ENCODE measurements at places on chromosomes 6 and 20.
A peak's percentile ranks its signal among the peaks of the same experiment; 100 is the strongest.

GRCh38 chr6:169702840-169703246, 917 bp downstream of the C6orf120 start:
- DNase-seq, result no peak

- no peak for DNase-seq
Measured at GRCh38 chr6:50102676-50103075, 52.9 kb upstream of the DEFB112 start.

- no peak for DNase-seq
Measured at GRCh38 chr20:31678389-31679356, 41.0 kb downstream of the COX4I2 start.

DNA sequence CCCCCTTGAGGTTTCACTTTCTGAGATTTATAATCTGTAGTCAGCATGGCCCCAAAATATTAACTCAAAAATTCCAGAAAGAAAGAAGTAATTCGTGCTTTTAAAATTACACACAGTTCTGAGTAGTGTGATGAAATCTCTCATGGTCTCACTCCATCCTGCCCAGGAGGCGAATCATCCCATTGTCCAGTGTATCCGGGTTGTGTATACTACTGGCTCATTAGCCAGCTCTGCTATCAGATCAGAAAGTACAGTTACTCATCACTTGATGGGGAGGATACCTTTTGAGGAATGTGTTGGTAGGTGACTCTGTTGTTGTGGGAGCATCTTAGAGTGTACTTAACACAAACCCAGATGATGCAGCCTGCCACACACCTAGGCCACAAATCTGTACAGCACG, 65.2 kb downstream of the CDC5L start:
- no peak for DNase-seq

DNA sequence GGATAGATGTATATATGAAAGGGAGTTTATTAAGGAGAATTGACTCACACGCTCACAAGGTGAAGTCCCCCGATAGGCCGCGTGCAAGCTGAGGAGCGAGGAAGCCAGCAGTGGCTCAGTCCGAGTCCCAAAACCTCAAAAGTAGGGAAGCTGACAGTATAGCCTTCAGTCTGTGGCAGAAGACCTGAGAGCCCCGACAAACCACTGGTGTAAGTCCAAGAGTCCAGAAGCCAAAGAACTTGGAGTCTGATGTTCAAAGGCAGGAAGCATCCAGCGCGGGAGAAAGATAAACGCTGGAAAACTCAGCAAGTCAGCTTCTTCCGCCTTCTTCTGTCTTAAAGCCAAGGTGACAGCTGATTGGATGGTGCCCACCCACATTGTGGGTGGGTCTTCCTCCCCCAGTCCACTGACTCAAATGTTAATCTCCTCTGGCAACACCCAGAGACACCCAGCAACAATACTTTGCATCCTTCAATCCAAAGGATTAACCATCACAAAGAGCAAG, 102.6 kb upstream of the GJE1 start:
- no peak for DNase-seq

- DNase-seq, result no peak
Measured at GRCh38 chr6:163599684-163600083, 185.2 kb downstream of the QKI start.

DNA sequence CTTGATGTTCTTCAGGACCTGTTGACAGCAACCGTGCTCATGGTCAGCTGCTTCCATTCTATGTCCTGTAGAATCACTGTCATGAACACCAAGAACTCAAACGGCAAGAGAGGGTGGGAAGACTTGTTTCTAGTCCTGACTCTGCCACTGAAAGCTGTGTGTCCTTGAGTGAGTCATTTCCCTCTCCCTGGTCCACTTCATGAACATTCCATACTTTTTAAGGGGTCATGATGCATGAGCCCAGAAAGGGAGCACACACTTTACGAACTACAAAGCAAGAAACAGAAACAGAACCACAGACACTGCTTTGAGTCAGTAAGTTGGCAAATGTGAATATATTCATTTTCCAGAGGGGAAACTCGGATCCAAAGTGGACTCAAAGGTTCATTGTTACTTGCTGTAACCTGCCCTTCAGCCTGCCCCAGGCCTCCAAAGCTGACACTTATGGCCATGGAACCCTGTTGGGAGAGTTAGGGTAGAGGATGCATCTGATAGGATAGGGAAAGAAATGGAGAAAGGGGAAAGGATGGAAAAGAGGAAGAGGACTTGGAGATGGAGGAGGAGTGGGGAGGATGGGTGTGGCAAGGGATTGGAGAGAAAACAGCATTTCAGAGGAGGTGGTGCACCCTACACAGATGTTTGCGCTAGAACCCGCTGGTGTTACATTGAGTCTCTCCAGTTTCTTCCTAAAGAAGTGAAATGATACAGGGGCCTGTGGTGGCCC, 129.8 kb downstream of the FOXO3 start:
- DNase-seq, result no peak

- DNase-seq, result no peak
Measured at GRCh38 chr6:48542191-48542590, 431.2 kb upstream of the PTCHD4 start.

GRCh38 chr6:149213829-149214228, 103.7 kb upstream of the TAB2 start:
- DNase-seq, result no peak

DNA sequence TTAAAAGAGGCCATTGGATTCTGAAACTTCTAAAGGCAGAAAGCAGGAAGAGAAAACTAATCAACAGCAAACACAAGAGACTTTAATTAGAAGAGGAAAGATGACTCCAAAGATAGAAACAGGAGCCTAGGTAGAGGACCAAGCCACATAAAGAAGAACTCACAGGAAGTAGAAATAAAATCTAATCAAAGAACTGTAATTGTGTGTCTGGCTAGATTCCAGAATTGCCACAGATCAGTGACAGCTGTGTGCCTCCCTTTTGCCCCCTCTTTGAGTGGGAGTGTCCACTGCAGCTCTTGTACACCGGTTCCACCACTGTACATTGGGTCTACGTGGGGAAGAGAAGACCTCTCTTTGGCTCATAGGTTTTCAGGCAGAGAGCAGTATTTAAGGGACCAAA, 22.3 kb upstream of the THEMIS start:
- DNase-seq, result no peak

- DNase-seq, result no peak
Measured at GRCh38 chr6:158706369-158706982, 56.6 kb downstream of the SYTL3 start.

DNA sequence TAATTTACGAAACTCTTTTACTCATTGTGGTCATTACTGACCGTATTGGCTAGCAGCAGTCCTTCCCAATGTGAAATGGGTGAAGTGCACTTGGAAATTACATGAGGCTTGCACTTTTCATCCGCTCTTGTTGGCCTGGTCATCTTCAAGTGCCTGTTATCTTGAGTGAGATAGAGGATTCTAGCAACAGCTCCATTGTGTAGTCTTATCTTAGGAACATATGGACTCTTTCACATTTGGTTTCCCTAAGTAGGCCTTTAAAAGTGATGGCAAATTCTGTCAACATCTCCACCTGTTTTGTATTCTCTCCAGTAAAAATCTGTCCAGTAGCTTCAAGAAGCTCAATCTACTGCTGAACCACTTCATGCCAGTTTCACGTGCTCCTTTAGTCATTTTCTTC, 114.8 kb upstream of the MARCKS start:
- no peak for DNase-seq

GRCh38 chr6:169169375-169169774, 84.3 kb downstream of the THBS2 start:
- DNase-seq, result no peak

DNA sequence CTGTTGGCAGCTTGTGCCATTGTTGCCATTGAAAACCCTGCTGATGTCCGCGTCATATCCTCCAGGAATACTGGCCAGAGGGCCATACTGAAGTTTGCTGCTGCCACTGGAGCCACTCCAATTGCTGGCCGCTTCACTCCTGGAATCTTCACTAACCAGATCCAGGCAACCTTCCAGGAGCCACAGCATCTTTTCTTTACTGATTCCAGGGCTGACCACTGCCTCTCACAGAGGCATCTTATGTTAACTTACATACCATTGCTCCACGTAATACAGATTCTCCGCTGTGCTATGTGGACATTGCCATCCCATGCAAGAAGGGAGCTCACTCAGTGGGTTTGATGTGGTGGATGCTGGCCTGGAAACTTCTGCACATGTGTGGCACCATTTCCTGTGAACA, 221.8 kb upstream of the FAM83B start:
- DNase-seq, result peak; percentile 44

DNA sequence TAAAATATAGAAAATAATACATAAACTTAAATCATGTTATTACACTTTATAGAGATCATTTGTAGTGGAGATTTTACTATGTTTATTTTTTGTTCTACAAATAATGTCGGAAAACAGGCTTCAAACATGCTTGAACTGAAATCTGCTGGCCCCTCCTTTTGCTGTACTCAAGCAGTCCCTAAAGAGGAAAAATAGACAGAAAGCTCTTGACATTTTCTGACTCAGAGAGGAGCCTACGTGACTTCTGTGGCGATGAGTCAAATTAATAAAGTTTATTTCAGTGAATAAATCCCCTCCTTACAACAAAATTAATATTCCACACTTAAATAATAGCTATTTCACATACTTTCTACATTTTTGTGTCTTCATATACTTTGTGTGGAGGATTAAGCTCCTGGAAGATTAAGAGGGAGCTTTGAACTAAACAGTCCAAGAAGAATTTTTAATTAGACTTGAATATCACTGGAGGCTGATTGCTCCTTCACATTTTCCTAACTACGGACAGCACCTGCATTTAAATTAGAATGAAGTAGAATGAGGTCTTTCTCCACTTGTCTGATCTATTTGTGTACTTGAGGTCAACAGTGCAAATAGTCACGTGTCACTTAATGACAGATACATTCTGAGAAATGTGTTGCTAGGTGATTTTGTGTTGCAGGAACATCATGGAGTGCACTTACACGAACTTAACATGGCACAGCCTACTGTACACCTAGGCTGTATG, 1.7 kb upstream of the TREM1 start:
- DNase-seq, result no peak

DNA sequence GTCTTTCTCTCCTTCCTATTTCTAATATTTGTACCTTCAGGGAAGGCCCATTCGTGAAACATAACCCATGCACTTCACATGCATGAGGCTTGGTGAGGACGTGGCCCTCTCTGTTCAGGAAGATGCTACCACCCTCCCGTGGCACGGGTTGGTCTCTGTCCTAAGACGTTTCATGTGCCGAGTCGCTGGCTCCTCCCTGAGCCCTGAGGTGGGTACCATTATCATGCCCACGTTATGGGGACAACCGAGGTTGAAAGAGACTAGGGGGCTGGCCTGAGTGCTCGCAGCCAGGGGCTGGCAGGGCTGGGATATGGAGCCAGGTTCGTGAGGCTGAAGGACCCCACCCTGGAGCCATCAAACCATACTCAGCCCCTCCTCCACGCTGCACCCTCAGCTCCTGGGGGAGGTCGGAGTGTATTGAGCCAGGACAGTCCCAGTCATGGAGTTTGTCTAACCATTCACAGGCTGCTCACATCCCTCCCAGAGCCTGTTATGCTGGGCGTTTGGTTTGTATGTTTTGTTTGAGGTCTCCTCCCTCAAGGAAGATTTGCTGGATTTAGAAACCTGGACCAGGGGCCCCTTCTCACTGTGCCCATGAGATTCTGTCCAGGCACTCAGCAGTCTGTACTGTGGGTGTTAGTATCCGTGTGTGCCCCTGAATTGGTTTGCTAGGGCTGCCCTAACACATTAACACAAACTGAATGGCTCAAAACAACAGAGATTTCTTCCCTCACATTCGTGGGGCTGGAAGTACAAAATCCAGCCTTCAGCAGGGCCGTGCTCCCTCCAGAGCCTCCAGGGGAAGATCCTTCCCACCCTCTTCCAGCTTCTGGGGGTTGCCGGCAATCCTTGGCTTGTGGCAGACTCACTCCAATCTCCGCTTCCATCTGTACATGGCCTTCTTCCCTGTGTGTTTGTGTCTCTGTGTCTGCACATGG, 88.3 kb downstream of the ANKRD60 start:
- DNase-seq, result no peak

- DNase-seq, result no peak
Measured at GRCh38 chr6:94300424-94301144, 881.2 kb upstream of the EPHA7 start.

GRCh38 chr6:128403618-128404444, 116.6 kb downstream of the PTPRK start:
- no peak for DNase-seq

DNA sequence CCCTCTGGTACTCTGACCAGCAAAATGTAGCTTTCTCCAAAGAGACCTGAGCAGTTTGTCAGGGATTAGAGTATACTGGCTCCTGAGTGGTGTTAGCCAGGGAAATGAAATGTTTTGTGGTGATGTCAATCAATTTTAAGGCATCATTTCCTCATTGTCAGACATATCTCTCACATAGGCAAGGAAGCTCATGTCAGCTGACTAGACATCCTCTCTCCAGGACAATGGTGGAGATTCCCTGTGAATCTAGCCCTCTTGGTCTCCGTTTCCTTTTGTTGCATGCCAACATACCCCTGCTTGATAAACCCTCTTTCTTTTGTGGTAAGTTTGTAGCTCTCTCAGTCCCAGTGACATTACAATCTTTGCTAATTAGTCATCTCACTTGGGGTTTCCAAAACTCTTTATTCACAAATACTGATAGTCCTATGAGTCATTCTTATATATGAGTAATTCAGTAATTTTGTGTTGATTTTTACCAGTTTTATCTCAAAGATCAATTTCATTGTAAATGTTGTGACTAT, 135.6 kb upstream of the PTPRK start:
- DNase-seq, result peak; percentile 27

DNA sequence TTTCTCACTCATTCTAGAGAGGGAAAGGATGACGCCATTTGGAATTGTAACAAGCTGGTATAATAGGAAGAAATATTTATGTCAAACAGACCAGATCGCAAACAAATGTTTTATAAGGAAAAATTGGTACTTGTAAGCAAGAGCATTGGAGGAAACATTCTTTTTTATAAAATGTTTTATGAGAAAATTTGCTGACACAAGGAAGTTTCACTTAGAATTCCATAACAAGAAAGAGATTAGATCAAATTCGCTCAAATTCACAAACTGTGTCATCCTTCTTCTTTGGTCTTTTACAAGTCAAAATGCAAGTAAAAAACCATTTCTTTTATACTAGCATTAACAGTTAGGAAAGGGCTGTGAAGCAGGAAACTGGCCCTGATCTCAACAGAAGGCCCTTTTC, 179.9 kb downstream of the TRDN start:
- no peak for DNase-seq

- DNase-seq, result no peak
Measured at GRCh38 chr6:80249897-80250296, 143.4 kb downstream of the BCKDHB start.
